T-cell (primary cell): ENCODE measurements at places on chromosomes 16 and 17.

DNA sequence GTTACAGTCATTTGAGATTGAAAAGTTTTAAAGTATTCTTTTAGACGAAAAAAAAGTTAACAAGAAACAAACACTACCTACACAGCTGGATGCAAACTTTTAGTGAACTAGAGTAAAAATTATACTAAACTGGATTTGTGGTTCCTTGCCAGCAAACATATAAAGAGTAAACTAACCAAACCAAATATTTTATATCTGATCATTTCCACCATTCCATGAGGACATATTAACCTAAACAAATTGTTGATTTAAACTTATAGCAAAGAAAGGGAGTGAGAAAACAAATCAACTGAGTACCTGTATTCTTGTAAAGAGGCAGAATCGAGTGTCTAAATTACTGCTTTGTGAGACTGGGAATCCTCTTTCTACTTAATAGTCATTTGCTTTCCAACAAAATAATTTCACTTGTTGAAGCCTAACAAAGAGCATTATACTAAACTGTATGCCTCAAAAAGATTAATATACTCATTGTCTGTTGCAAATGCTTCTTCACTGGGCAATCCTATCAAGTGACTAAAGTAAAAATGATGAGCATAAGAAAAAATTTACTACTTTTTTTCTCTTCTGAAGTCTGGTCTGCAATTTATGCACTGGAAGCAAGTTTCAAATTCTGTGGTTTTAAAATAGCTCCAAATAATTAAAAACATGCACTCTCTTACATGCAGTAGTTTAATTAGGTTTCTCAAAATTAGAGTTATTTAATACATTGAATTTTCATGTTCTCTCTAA is 37.5 kb downstream of the AKAP10 start:
- DNase-seq: no peak

DNA sequence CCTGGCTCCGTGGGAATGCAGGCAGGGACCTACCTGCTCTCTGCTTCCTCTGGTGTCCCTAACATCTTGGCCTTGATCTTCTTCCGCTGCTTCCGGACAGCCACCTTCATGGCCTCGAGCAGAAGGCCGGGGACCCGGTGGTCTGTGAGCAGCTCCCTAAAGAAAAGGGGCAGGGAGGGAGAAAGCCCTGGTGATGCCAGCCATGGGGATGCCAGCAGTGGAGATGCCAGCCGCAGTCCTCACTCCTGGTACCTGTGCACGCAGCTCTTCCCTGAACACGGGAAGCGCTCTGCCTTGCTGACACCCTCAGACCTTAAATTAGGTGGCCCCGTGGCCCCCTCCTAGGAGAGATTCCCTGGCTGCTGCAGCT is 1.9 kb downstream of the RILP start:
- DNase-seq: no peak

DNA sequence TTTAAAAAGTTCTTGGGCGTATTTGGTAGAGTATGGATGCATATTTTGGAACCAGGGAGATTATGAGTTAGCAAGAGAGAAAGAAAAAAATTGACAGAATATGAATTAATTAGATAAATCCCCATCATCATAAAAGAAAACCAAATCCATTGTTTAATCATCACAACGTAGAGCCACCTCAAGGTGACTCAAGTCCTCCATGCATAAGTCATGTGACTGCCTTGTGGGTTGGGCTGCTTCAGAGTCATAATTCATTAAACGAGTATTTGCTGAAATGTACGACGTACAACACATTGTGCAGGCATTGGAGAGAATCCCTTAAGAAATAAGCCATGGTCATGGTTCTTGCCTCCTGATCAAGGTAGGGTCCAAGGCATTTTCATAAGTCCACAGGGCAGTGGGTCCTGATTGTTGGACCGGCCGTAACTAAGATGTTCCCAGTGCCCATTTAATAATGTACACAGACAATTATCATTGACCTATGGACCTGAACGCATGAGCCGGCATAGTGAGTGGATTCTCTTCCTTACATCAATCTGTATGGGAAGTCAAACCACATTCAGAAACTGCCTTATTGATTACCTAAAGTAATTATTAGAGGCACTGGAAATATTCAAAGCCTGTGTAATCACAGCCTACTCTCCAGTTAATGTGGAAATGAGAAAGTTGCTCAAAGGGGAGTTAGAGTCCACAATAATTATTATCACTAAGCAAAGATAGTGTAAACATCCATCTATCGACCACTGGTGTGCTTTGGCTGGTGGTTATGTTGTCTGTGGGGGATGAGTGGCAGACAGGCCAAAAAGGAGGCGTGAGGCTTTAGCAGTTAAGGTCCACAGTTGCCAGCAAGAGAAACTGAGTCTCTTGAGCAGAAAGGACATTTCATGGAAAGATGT is 165.4 kb downstream of the PITPNC1 start:
- DNase-seq: no peak

DNA sequence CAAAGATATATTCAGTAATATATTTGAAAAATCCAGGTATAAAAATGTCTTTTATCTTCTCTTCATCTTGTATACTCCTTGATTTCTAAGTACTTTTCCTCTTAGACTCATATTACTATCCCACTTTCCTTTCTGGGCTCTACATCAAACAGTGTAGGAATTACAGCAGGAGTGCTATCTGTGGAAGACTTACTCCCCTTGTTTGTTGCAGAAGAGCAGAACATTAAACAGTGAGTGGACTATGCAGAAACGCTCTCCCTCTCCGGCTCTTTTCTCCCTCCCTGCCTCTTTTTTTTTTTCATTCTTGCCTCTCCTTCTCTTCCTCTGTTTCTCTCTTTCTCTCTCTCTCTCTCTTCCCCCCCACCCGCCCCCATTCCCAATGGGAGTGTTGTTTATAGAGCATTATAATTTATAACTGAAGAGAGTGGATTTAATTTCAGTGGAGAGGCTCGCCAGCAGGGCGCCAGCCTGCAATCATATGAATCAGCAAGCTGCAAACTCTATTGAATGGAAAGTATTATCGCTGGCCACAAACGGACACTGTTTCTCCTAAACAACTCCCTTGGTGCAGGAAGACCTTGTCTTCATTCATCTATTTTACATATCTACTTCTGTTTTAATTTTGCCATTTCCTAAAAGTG is 242.3 kb upstream of the TBX2 start:
- DNase-seq: no peak

DNA sequence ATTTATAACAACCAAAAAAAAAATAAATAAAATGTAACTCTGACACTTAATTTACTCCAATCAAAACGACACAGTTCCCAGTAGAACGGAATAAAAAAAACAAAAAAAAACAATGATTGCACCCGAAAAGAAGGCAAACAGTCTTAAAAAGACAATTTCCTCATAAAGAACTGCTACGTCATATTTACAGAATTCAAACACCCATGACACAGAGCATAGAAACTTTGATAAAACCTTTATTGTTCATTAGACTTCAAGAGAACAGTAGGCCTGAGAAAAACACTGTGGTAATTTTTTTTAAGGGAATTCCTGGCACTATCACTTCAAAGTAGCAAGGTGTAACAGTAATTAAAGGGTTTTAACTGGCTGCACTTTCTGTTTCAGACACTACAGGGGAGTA is 26.1 kb downstream of the FAM222B start:
- no peak for DNase-seq

GRCh38 chr16:48203974-48204824 is 39.9 kb upstream of the LONP2 start:
- DNase-seq: no peak

DNA sequence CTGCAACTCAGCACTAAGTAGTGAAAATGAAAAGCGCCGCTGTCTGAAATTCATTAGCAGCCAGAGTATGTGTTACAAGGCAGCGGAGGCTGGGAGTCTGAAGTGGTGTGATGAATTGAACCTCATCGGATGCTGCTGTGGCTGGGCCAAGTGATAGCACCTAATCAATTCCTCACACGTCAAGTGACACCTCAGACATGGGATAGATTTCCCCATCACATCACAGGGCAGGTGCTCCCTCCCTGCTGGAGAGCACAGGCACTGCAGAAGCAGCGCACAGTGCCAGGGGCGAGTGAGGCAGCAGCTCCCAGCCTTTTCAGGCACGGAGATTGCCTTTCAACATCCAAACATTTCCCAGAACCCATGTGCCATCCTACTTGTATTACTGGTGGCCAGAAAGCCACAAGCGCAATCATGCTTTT is 32.2 kb downstream of the DRC3 start:
- DNase-seq: no peak

GRCh38 chr17:33870936-33871335 is 384.1 kb upstream of the CCL2 start:
- DNase-seq: no peak

- DNase-seq: no peak
Observed at GRCh38 chr16:89924925-89925307, 1.8 kb downstream of the TUBB3 start.
